CD4-positive, alpha-beta T cell treated with Interleukin-10 for 1 hour (primary cell): ENCODE measurements at places on chromosomes 12 and 14.

DNA sequence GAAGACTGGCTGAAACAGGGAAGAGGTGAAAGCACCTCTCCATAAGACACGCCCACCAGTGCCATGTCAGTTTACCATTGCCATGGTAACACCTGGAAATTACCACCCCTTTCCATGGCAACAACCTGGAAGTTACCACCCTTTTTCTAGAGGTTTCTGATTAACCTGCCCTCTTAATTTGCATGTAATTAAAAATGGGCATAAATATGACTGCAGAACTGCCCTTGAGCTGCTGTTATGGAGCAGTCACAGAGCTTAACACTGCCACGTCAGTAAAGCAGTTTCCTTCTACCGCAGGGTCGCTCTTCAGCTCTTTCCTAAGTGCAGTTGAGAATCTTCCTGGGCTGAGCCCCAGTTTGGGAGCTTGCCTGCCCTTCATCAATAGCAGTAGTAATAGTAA lies 55.2 kb downstream of the RASSF3 start:
- DNase-seq, result peak; percentile 89

- DNase-seq, result peak; percentile 12
Observed at GRCh38 chr14:99327050-99327449, 55.1 kb upstream of the BCL11B start.

GRCh38 chr12:59643550-59643949 lies 47.7 kb downstream of the SLC16A7 start:
- no peak for DNase-seq

DNA sequence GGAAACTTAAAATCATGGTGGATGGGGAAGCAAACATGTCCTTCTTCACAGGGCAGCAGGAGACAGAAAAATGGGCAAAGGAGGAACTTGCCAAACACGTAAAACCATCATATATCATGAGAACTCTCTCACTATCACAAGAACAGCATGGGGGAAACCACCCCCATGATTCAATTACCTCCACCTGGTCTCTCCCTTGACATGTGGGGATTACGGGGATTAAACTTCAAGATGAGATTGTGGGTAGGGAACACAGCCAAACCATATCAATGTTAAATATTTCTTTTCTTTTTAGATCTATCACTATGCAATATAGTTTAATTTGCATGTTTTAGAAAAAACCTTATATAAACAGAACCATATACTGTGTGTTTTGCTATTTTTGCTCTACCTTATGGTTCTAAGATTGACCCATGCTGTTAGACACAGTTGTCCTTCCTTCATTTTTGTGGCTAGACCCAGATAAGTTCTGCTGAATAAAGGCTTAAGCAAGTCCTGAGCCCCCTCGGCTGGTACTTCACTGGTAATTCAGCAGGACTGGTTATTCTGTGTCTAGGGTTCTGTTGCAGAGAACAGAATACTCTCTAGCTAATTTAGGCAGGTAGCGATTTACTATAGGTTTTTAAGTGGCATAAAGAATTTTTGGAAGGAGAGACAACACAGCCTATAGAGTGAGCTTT lies 253.7 kb upstream of the HMGA2 start:
- DNase-seq, result no peak

- DNase-seq, result no peak
Observed at GRCh38 chr12:131487388-131488124, 223.3 kb upstream of the SFSWAP start.

GRCh38 chr14:96764012-96764411 lies 33.2 kb upstream of the VRK1 start:
- no peak for DNase-seq
